ENCODE measurements at places on chromosomes 12 and 14. TPM values are rescaled to one million over a fixed set of nuclear protein-coding genes. Genes with fewer than 3 reads are reported as not detected.

DNA sequence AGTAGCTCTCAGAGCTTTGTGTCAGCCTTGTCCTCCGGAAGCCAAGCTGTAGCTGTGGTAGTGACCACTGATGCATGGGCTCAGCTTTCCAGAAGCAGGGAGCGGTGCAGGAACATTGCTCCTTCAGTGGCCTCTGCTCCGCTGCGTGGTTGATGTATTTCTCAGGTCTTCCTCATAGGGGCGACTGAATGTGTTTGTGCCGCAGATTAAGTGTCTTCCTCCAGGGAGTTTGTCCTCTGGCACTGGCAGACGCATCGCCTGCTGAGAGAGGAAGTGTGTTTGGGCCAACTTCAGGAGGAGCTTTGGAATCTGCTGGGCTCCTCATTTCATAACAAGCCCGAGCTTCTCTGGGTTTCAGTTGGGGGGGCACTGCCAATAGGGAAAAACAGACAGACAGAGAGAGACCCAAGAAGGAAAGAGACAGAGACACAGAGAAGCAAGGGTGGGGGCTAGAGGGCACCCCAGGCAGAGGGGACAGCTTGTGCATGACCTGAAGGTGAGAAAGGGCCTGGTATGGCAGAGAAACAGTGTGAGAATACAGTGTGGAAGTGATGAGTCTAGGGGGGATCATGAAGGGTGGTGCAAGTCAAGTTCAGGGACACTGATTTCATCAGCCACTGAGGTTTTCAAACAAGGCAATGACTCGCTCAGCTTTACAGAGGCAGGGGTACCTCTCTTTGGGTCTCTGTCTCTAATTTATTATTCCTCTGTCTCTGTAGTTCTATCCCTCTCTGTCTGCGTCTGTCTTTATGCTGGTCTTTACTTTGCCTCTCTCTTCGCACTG is 69.4 kb upstream of the PRIMA1 start:
- DNase-seq: no peak

- no peak for DNase-seq
Measured at GRCh38 chr14:24381363-24382063, 13.5 kb downstream of the NFATC4 start.

GRCh38 chr12:7091171-7091570 is 1.1 kb downstream of the C1R start:
- DNase-seq: no peak

- no peak for DNase-seq
Measured at GRCh38 chr14:67551940-67552339, 18.9 kb downstream of the PLEKHH1 start.

DNA sequence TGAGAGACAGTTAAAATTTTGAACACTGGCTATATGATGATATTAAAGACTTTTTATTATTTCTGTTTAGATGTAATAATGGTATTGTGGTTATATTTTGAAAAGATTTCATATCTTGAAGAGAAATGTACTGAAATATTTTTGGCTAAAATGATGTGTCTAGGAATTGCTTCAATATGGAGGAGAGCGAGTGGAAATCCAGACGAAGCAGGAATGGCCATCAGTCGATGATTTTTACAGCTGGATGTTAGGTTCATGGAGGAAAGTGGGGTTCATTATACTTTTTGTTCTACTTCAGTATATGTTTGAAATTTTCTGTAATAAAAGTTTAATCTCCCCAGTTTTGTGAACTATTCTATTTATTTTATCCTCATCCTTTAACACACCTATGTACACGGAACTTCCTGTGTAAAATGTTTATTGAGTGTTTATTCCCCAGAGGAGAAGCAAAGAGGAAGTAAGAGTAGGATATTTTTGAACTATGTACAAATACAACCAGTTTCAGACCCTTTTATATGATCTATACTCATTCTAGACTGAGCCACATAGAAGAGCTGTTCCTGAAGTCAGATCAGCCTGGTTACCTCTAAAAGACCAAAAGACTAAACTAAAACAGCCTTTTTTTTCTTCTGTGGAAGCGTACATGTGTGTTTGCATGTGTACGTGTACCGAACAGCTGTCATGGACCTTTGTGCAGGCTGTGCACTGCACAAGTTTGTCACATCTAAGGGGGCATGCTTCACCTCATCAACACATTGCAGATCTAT is 211.0 kb upstream of the NUDT4 start:
- DNase-seq: no peak

- DNase-seq: no peak
Measured at GRCh38 chr14:95713596-95714371, at the start of gene TCL1A. TSS of gene TCL1A (minus strand) at chr14:95714125. CDS start at chr14:95714066, 59 bp downstream.

DNA sequence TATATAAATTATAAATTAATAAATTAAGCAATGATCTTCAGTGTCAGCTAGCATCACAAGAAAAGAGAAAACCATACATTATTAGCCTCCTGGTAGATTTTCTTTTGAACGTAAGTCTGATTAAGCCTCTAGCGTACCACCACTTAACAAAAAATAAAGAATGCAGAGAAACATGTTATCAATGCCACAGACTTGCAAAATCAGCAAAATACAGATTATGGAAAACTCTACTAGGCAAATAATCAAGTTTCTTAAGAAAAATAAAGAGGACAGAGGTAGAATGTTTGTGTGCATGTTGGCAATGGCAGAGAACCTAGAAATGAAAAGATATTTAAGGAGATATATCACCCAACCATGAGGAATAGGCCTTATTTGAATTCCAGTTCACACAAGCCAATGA is 8.4 kb upstream of the SRRM4 start:
- no peak for DNase-seq

- DNase-seq: no peak
Measured at GRCh38 chr14:103556946-103557758, 5.3 kb downstream of the BAG5 start.

Gene TMPO
- total RNA-seq: 37.8 TPM

Gene CLEC6A
- not detected for total RNA-seq

Gene GPRC5D
- total RNA-seq: not detected

Gene GUCY2C
- not detected for total RNA-seq

Gene RASAL1
- not detected for total RNA-seq
